ENCODE measurements at places on chromosomes 5 and 9. TPM values are rescaled to one million over a fixed set of nuclear protein-coding genes. Genes with fewer than 3 reads are reported as not detected.

Gene SETD9
- total RNA-seq = 5.0 TPM

Gene GHR
- 0.73 TPM for total RNA-seq

GRCh38 chr5:96065685-96066385, 104.2 kb upstream of the ELL2 start:
- DNase-seq = no peak
- no peaks in the 10 kb centered on the region for H3K27me3 ChIP-seq
- no peaks in the 10 kb centered on the region for H3K36me3 ChIP-seq
- H3K4me3 ChIP-seq = no peak overlapping the region

- H3K27ac ChIP-seq = no peak overlapping the region
- H3K36me3 ChIP-seq = no peaks in the 10 kb centered on the region
Observed at GRCh38 chr5:39880985-39881384, 456.2 kb upstream of the DAB2 start.

DNA sequence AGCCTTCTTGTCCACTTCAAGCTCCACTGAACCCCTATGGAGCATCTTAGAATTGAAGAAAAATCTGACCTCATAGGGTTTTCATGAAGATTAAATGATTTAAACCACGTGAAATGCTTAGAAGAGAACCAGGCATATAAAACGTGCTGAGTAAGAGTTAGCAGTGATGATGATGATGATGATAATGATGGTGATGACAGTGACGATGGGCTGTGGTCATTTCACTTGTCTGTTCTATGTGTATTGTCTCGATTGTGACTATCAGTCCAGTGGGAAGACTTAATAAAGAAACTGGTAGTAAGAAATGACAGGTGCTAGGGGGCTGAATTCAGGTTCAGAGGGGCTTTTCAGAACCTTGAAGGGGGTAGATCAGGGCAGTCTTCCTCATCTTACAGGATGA, 45.1 kb upstream of the CDKN2AIPNL start:
- no peak for DNase-seq
- no peak overlapping the region for H3K4me3 ChIP-seq
- no peak overlapping the region for H3K27ac ChIP-seq
- H3K4me1 ChIP-seq = no peaks in the 10 kb centered on the region
- H3K27me3 ChIP-seq = no peaks in the 10 kb centered on the region
- H3K36me3 ChIP-seq = no peaks in the 10 kb centered on the region

GRCh38 chr5:89281766-89282553, 399.0 kb upstream of the MEF2C start:
- DNase-seq = no peak
- H3K4me1 ChIP-seq = no peaks in the 10 kb centered on the region
- H3K36me3 ChIP-seq = no peaks in the 10 kb centered on the region
- no peak overlapping the region for H3K4me3 ChIP-seq
